ENCODE measurements at places on chromosomes 3 and 15. TPM values are rescaled to one million over a fixed set of nuclear protein-coding genes. Genes with fewer than 3 reads are reported as not detected.

DNA sequence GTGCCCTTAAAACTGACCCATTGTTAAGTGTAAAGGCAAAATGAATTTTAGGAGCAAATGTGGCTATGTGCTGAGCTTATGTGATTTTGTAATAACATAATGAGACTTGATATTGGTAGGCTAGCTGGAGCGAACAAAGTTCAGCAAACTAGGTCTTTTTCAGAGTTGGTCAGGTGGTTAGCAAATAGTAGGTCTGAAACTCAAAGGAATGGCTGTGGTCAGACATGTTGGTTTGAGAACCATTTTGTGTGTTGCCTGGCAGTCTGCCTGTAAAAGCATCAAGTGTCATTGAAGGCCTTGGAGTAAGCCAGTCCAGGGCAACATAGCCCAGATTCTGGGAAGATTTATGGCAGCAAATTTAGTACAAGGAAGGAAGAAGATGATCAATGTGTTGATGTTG is 16.4 kb downstream of the FBXO22 start:
- no peak for DNase-seq

GRCh38 chr15:38893925-38894242 is 329.3 kb upstream of the RASGRP1 start:
- no peak for DNase-seq

DNA sequence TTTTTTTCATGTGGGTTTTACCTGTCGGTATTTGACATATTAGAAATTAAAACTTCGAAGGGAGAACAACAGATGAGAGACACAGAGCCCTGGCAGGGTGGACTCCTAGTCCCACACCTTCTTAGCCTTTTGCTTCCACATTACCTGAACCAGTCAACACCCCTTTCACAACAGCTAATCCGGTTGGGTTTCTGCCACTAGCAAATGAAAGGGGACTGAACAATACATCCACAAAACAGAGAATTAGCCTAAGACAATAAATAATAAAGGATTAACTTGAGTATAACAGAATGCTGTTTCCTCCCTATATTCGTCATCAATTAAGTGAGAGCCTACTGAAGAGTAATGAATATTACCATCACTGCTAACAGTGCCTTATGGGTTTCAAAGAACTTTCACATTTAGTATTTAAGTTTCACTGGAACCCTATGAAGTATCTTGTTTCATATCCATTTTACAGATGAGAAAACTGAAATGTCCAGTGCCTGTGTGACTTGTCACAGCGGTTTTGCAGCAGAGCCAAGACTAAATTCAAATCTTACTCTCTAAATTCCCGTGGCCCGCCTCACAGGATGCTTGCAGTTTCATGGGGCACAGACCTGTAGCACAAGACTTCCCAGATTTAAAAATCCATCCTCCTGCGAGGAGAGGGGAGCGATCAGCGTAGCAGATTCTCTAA is 1.0 kb upstream of the RAB8B start:
- no peak for DNase-seq

P4HTM gene
- total RNA-seq = not detected

CD276 gene
- 27.2 TPM for total RNA-seq

CA12 gene
- total RNA-seq = 19.2 TPM

ALDH1A2 gene
- total RNA-seq = 0.18 TPM

CD86 gene
- total RNA-seq = not detected

BTLA gene
- total RNA-seq = not detected

All from SK-MEL-5 (cell line).